ENCODE measurements at places on chromosomes 2 and 18.

DNA sequence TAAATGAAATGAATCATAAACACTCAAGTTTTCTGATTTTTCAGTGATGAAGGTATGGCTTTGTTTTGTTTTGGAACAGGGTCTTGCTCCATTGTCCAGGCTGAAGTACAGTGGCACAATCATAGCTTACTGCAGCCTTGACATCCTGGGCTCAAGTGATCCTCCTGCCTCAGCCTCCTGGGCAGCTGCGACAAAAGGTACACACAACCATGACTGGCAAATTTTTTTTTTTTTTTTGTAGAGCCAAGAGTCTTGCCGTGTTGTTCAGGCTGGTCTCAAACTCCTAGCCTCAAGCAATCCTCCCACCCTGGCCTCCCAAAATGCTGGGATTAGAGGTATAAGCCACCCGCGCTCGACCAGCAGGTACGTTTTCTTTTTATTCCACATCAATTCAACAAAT, 22.5 kb upstream of the LRP2 start:
- no peak for DNase-seq

DNA sequence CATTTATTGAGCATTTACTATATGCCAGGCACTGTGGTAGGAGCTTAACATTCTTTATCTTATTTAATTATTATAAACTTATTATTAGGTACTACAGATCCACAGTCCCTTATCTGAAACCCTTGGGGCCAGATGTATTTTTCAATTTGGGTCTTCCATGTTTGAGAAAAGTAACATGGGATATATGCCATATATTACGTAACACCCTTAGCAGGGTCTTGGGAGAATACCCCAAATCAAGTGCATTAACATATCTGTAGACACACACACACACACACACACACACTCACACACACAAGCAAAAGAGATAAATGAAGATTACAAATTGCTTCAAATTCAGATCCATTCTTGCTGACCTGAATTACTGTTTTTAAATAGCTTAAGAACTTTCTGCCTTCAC, 13.7 kb downstream of the NTSR2 start:
- no peak for DNase-seq

DNA sequence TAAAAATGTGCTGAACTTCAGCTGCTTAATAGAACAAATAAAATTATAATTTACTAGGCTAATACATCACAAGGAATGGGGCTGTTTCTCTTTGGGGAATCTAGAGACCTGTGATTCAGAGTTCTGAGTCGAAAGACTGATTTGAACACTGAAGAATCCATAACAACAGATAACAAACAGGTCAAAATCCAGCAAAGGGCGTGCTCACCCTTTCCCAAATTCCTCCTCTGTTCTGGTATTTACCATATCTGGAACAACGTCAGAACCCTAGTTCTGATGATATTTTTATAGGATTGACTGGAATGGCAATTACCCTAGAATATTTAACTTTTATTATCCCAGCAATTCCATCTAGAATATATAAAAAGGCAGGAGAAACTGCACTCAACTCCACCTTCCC, 66.0 kb upstream of the ITGA6 start:
- DNase-seq = no peak

- DNase-seq = no peak
Measured at GRCh38 chr2:219662566-219662965, 35.1 kb downstream of the SLC4A3 start.

- DNase-seq = no peak
Measured at GRCh38 chr2:40440835-40441234, 11.1 kb downstream of the SLC8A1 start.

- DNase-seq = no peak
Measured at GRCh38 chr18:79405781-79406575, 10.2 kb downstream of the NFATC1 start.

DNA sequence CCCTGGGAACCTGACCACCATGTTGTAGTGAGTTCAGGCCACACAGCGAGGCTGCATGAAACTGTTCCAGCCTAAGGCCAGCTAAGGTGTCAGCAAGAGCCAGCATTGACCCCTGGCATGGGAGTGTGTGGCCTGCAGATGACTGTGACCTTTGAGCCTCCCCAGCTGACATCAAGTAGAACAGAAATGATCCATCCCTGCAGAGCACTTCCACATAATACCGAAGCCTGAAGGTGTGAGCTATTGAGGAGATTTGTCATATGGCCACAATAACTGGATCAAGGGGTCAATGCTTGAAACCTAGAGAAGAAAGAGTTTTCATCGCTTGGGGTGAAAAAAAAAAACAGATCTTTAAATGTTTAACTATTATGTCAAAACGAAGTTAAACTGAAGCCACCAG, 207.3 kb upstream of the SOX11 start:
- no peak for DNase-seq

GRCh38 chr2:238929242-238930081, 81.6 kb downstream of the TWIST2 start:
- DNase-seq = no peak

DNA sequence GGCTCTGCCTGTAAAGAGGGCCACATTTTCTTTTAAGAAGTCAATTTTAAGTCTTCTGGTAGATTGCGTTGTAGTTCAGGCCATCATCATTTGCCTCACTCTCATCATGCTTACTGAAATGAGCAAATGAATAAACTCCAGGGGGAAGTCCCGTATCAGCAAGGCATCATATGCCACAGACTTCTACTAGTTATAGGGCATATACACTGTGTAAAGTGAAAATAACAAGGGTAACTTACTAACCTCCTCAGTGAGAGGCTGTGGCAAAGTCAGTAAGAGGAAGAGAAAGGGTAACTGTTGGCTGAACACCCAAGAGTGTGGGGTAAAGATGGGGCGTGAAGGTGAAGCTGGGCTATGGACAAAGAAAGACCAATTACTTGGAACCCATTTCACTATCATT, 456.2 kb downstream of the SPAG16 start:
- DNase-seq = no peak

DNA sequence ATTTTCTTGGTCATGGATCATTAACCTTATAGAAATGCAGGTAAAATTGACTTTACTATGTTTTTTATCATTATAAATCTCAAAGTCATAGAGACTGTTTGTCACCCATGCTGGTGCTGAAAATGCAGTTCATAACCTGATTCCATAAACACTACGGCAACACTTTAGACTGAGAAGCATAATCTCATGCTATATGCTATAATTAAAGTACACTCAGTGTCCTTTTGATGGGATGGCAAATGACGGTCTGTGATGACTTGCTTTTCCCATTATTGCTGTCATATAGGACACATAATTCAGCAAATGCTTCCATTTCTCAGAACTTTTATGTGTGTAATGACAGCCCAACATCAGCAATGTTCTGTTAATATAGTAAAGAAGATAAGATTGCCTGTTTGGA, 162.9 kb downstream of the CD226 start:
- DNase-seq = no peak

All from NCI-H446 treated with DMSO at 0.1 percent for 48 hours (cell line).